Fibroblast of villous mesenchyme (primary cell): ENCODE measurements at places on chromosomes 13 and 19. TPM values are rescaled to one million over a fixed set of nuclear protein-coding genes. Genes with fewer than 3 reads are reported as not detected.

DNA sequence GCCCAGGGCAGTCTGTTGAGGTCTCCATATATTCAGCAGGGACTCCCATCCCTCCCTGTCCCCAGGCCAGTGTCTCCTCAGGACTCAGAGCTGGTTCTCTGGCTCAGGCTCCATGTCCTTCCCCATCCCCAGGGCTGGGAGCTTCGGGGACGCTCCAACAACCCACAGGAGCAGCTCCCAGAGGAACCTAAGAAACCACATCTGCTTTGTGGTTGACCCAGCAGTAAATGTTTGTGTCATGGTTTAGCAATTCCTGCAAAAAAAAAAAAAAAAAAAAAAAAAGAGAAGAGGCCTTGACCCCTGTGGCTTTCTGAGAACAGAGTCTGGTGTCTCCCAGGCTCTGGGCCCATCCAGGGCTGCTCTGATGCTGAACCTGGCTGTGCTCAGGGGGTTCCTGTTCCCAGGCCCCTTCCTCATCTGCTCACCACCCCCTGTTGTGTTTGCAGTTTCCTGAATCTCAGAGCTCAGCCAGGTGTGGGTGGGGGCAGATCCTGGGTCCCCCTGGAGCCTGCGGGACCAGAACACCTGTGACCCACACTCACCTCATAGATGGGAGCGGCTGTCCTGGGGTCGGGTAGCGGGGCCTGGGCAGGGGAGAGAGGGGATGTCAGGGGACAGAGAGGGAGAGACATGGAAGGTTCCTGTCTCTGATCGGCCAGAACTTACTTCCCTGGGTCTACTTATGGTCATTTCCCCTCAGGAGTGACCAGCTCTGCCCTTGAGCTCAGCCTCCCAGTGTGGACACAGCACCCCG lies 25.2 kb upstream of the CEACAM1 start:
- peak; percentile 87 for DNase-seq

- DNase-seq, result peak; percentile 23
Observed at GRCh38 chr19:42528354-42529247, at the start of gene CEACAM1. Gene CEACAM1, minus strand, starts transcription at chr19:42528481. Its CDS starts 107 bp downstream, at chr19:42528374.

ADM5 gene
- under 0.01 and 0.32 TPM in 2 replicates for total RNA-seq

GRCh38 chr19:34295103-34295502 lies 40.7 kb downstream of the GARRE1 start:
- no peak for DNase-seq

- no peak for DNase-seq
Observed at GRCh38 chr13:64256751-64257150, 2841.1 kb upstream of the PCDH20 start.

STOML3 gene
- total RNA-seq, result not detected in 2 replicates

DNA sequence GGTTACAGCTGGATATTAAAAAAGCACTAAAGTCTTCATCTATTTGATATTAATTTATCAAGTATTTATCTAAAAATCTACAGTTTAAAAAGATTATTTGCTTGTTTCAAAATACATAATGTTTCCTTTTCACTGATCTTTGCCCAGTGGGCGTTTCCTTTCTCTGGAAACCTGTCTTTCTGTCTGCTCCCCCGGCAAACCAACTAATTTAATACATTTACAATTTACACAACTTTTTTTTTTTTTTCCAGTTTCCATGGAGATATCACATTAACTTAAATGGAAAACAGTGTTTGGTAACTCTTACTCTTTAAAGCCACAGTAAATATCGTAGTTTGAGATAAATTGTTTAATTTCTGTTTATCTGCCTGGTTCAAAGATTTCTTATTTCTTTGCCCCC lies 5.3 kb downstream of the GPC6 start:
- no peak for DNase-seq
